NCI-H446 treated with DMSO at 0.1 percent for 48 hours (cell line): ENCODE measurements at places on chromosomes 12 and 14.

- no peak for DNase-seq
Observed at GRCh38 chr12:9364224-9365176, 156.3 kb upstream of the PZP start.

DNA sequence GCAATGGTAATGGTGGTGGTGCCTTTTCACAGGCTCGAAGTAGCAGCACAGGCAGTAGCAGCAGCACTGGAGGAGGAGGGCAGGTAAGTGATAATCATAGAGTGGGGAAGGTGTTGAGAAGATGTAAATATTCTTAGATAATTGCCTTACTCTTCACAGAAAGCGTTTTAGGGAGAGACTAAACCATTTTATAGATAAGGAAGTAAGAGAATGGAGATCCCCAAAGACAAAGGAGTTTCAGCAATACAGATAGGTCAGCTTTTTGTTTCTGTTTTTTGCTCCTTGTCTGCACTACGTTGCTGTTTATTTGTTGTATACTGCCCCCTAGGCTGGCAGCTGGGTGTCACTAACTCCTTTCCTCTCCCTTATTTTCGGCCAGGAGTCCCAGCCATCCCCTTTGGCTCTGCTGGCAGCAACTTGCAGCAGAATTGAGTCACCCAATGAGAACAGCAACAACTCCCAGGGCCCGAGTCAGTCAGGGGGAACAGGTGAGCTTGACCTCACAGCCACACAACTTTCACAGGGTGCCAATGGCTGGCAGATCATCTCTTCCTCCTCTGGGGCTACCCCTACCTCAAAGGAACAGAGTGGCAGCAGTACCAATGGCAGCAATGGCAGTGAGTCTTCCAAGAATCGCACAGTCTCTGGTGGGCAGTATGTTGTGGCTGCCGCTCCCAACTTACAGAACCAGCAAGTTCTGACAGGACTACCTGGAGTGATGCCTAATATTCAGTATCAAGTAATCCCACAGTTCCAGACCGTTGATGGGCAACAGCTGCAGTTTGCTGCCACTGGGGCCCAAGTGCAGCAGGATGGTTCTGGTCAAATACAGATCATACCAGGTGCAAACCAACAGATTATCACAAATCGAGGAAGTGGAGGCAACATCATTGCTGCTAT lies 2.0 kb downstream of the SP1 start:
- no peak for DNase-seq

- no peak for DNase-seq
Observed at GRCh38 chr14:97456958-97457357, 659.8 kb downstream of the VRK1 start.

DNA sequence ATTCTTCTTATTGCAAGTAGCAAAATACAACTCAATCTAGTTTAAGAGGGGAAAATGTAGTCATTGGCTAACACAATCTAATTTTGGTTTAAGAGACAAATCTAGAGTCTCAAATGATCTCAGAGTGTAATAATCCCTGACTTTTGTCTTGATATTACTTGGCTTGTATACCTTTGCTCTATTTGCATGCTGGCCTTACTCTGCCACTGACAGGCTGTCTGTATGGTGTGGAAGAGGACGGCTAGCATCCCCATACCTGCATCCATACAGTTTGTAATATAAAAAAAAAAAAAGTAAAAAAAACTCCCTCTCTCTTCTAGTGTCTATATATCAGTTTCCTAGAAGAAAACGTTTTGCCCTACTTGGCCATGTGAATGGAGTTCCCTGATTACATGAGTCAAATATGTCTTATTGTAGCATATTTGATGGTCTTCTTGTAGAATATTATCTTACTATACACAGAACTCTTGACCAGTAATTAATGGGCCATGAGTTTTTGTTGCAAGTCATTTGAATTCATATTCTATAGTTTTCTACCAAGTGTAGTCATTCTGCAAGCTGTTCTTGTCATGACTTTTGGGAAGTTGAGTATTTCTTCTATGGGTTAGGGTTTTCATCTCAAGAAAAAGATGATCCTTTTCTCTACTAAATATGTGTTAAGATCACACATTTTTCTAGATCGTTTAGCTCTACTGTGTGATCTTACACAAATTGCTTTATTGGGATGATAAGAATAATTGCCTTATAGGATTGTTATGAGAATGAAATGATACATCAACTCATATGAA lies 8.2 kb downstream of the HIF1A start:
- DNase-seq: no peak

DNA sequence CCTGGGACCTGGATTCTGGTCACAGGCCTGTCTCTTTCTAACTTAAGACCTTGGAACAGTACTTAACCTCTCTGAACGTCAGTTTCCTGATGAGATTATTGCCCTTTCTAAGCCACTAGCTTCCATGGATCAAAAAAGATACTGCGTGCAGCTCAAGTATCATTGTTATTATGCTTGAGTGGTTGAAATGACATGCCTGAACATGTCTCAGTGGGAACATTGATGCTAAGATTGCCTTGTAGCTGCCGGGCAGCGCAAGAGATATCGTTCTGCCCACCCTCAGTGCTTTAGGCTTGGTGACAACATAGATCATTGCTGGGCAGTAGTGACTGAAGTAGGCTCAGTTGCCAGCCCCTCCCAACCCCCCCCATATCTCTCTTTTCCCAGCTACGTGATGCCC lies 131.9 kb downstream of the SMOC1 start:
- no peak for DNase-seq

- peak; percentile 81 for DNase-seq
Observed at GRCh38 chr14:55454264-55455002, 14.0 kb upstream of the TBPL2 start.

- no peak for DNase-seq
Observed at GRCh38 chr12:128829861-128830504, 6.2 kb upstream of the SLC15A4 start.

DNA sequence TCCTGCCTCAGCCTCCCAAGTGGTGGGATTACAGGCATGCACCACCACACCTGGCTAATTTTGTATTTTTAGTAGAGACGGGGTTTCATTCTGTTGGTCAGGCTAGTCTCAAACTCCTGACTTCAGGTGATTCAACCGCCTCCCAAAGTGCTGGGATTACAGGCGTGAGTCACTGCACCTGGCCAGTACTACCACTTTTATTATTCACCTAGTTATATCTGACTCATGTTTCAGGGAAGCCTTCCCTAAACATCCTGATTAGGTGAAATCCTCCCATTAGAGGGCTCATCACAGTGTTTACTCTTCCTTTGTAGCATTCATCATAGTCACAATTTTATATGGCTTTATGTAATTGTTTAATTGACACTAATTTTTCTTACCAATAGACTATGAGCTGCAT lies 295.3 kb upstream of the SOX5 start:
- no peak for DNase-seq

DNA sequence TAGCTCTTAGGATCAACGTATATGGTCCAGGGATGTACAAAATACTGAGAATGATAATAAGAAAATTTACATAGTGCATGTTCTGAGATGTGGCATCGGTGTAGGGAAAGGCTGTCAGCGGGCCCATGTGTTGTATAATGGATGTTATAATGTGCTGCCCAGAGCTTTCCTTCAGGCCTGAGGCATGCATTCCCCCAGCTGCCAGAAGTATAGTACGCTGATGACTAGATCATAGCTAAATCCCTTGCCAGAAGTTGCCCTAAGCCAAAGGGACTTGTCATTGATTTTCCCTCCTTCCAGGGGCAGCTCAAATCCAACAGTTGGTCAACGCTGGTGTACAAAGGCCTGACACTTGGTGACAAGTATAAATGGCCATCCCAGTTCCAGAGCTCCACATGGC lies 6.5 kb upstream of the OR11G2 start:
- DNase-seq: no peak

GRCh38 chr14:99790978-99791376 lies 2.2 kb upstream of the EML1 start:
- no peak for DNase-seq

DNA sequence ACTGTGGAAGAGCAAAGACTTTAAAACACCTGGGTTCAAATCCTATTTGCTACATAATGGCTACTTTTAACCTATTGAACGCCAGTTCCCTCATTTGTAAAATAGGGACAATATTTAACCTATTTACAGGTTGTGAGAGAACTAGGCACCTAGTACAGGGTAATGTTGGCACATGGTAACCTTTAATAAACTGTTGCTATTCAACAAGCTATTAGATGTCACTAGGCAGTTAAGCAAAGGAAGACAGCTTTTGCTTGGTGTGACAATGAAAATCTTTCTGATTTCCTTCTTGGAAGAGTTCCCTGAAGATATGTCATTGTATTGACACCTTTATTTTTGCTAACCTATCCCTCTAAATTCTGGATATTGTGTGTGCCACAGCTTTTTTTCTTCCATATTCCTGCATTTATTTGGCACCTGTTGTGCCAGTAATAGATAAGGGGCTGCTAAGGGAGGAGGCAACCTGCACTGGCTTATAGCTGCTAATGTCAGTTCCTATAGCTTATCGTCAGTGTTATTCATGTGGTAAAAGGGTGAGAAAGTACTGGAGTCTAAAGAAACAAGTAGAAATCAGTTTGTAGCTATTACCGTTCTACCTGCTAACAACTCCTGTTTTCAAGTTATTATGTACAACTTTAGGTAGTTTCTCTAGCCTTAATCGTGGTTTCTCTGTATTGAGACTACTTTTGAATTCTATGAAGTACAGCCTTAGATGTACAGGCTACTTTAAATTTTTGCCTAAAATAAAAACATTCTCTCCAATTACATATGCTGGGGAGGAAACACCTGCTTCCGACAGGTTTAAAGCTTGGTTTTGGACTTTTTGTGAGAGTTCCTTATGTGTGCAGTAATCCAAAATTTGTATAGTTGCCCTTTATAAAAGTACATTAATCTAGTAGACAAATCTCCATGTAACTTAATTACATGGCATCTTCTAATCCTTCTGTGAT lies 24.3 kb downstream of the HIF1A start:
- DNase-seq: no peak

DNA sequence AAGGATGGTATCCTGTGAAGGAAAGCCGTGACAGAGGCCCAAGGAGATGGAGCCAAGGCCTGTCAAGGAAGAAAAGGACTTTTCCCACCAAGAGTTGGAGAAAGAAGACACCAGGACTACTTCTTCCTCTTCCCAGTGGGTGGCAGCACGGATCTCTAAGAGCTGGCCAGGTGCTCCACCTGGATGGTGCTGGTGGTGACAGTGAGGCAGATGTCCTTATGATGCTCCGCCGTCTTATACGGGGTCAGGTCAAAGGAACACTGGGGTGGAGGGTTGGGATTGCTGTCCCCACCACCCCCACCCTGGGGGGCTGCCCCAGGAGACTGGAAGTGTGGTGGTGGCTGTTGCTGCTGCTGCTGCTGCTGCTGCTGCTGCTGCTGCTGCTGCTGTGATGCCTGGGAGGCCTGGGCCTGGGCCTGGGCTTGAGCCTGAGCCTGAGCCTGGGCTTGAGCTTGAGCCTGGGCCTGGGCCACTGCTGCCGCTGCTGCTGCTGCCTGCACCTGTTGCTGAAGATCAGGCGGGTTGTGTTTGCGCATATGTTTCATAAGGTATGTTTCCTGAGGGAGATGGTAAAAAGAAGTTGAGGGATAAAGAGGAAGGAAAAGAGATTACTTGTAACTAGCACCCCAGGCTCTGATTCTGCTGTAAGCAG lies 4.8 kb upstream of the ING4 start:
- DNase-seq: no peak

DNA sequence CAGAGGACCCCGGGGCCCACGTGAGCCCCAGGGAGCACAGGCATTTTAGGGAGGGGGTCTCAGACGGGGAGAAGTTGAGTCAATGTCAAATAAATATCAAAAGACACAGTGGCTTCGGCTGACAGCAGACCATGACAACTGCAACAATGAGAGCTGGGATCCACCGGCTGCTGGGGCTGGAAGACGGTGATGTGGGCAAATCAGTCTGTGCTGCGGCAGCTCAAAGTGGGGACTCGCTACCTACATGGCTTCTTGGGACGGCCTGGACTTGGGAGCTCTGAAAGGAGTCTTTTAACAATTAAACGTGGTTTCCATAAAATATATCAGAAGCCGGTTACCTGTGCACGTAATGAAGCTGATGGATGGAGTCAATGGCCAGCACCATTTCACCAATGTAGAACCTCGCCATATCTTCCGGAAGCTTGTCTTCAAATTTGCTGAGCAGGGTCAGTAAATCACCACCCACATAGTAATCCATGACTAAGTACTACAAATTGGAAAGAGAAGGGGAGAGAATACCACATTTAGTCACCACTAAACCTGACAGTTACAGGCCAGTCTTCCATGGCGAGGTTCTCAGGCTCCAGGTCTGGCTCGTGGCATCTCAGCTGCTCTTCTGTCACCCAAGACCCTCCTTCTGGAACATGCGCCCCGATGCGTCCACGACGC lies 58.0 kb downstream of the CDC42BPB start:
- no peak for DNase-seq

- DNase-seq: no peak
Observed at GRCh38 chr12:110314308-110314707, 33.3 kb downstream of the ATP2A2 start.

- no peak for DNase-seq
Observed at GRCh38 chr14:94439453-94440057, 13.0 kb downstream of the SERPINA11 start.

- no peak for DNase-seq
Observed at GRCh38 chr14:93056166-93056839, 59.4 kb downstream of the ITPK1 start.

DNA sequence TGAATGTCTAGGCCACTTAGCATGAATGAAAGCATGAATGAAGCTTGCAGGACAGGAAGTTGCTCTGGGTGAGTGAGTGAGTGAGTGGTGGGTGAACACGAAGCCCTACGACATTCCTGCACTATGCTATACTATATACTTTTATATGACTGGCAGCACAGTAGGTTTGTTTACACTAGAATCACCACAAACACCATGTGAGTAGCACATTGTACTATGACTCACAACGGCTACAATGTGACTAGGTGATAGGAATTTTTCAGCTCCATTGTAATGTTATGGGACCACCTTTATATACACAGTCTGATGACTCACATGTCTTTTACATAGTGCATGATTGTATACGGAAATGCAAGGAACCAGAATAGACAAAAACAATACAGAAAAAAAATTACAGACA lies 1480.2 kb downstream of the AACS start:
- DNase-seq: no peak

- DNase-seq: no peak
Observed at GRCh38 chr14:100747021-100747586, 20.4 kb downstream of the DLK1 start.

DNA sequence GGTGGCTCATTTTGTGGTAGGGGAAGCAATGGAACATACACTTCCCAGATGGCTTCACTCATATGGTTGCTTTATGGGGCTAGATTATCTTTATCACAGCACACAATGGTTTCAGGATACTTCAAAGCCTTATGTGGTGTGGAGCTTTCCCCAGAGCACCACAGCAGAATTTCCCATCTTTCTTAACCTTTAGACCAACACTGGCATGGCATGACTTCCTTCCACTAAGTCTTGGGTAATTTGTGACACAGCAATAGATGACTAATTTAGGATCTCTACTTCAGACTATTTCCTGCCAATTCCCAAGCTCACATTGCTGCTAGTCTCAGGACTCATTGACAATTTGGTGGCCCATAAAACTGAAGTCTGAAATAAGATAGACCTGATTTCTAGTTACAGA lies 36.9 kb upstream of the DCN start:
- DNase-seq: no peak
